ENCODE measurements at places on chromosomes 1 and 21. TPM values are rescaled to one million over a fixed set of nuclear protein-coding genes. Genes with fewer than 3 reads are reported as not detected.

The ODF2L gene
- total RNA-seq: 21.7 TPM

The DLGAP3 gene
- 0.83 TPM for total RNA-seq

The ZBTB8A gene
- total RNA-seq: 0.16 TPM

The SELE gene
- not detected for total RNA-seq

The PROX1 gene
- not detected for total RNA-seq

All from activated CD8-positive, alpha-beta T cell treated with anti-CD3 and anti-CD28 coated beads for 36 hours (primary cell).